ENCODE measurements at places on chromosomes 3 and 15.

- DNase-seq, result no peak
Observed at GRCh38 chr15:68339481-68339880, 61.9 kb downstream of the FEM1B start.

DNA sequence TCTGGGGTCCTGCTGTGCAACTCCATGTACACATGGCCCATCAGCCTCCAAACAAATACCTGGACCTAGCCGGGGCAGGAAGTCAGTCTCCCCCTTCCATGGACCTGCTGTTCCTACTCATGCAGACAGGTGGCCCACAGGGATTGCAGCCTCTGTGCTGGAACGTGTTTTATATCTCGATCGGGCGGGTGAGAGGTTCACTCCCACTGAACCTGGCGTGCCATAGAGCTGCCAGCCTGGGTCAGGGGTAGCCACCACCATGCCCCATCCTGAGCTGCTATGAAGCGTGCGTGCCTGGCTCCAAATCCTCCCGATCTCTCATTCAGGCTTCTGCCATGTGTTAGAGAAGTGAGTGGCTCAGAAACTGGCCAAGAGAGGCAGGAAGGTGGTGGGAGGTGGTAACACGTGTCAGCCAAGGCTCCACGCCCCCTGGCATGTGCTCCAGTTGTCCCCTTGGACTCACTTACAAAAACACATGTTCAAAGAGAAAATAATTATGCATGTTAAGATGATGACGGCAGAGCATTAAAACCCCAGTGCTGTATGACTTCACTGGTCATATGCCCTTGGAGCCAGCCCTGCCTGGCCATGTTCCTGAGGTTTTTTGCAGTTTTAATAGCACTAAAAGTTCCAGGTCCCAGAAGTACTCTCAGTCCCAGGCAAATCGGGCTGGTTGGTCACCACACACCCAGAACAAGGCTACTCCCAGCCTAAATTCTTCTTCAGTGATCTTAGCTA lies 30.6 kb downstream of the CTSH start:
- DNase-seq, result no peak

DNA sequence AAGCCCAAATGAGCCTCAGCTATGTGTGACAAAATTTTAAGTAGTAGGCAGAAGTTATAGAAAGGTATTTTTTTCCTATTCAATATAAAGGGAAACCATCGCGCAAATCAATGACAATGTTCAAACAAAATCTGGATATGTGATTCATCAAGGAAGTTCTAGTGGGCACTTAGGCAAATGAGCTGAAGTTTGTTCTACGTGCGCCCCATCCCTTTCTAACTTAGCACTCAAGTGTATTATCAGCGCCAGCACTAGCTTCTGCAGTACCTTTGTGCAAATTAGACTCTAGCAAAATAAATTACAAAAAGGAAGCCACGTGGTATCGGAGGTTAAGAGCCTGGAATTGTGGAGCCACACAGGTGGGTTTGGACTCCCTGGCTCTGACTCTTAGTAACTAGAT lies 91.1 kb downstream of the TBL1XR1 start:
- DNase-seq, result no peak

- DNase-seq, result no peak
Observed at GRCh38 chr15:56653787-56654186, 79.5 kb downstream of the ZNF280D start.

DNA sequence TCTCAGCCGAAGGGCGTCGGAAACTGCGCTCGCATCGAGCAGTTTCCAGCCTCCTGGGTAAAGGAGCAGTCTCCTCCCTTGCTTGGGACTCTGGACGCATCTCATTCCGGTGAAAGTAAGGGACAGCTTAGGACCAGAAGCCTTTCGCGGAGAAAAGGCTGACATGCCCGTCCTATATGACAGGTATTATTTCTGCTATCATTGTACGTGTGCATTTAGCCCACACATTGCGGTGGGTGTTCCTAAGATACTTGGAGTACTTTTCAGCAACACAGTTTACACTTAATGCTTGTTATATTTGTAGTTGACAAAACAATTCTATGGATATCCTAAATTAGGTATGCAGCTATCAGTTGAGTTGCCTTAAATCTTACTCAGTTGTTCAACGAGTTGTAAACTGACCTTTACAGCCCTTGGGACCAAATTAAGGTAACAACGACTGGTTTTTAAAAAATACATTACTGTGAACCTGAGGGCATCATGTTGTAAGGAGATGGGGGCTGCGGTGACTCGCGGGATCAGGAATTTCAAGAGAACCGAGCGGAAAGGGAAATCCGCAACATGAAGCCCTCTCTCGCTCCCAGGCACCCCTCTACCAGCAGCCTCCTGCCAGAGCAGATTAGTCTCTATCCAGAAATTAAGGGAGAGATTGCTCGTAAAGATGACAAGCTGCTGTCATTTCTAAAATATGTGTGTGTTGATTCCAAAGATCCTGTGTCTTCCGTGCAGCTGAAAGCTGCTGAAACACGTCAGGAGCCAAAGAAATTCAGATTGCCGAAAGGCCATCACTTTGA lies 632 bp upstream of the COPS2 start:
- DNase-seq, result no peak

DNA sequence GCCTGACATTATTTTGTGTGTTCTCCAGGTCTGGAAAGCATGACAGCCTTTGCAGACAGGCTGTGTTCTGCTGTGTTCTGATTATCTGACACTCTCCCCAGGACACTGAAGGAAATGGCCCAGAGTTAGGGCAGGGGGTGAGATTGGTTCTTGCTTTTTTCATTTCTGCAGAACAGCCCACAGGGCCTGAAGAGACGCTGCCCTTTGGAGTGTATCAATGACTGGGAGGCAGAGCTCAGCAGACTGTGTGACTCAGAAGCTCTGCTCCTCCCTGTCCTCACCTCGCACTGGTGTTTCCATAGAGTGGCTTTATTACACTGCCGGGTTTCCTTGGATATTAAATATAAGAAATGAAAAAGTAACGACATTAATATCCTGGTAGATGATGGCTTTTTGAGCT lies 523.6 kb downstream of the NTRK3 start:
- DNase-seq, result no peak

GRCh38 chr3:180990505-180990904 lies 969 bp upstream of the DNAJC19 start:
- no peak for DNase-seq

DNA sequence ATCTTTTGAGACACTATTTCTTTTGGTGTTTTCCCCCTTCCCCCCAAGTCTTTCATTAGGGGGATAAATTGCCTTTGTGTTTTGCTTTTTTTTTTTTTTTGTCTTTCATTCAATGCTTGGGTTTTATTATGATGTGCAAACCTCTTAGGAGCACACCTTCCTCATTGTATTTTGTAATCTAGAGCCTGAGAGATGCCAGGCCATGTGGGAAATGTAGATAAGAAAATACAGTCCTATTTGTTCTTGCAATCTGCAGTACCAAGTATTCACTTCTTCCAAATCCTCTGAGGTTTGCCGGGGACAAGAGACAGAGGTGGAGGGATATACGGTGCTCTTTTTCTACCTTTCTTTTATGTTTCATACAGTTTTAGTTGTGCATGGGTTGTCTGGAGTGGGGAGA lies 66.7 kb downstream of the LARS2 start:
- no peak for DNase-seq

DNA sequence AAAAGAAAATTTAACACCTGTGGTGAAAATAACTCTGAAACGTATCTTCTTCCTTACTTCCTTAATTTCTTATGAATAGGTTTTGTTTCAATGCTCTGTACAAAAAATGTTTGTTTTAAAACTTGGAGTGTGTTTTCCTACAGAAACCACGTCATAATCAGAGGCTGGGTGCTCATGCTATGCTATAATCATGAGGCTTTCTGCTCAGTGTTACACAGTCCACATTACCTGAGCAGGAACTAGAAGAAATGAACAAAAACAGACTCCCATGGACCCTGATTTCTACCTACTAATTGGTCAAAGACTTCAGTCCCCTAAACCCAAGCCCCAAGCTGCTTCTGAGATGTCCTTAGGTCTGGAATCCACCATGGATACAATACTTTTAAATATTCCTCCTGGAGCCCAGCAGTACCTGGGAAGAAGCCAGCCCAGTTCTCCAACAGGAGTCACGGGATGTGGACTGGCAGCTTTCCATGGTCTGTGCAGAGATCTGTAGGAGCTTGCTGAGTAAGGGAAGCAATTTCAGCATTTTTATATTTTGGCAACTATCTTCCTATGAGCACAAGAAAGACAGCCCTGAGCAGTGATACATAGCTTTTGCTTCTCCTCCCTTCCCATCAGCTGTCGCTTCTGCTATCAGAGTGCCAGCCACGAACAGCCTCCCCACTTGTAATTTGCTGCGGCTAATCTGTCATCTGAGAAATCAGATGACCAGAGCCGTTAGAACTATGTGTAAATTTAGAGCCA lies 65.6 kb downstream of the WDR72 start:
- DNase-seq, result no peak

- no peak for DNase-seq
Observed at GRCh38 chr3:160355826-160356225, 43.2 kb downstream of the IFT80 start.

GRCh38 chr3:84265768-84266167 lies 693.0 kb upstream of the CADM2 start:
- no peak for DNase-seq

DNA sequence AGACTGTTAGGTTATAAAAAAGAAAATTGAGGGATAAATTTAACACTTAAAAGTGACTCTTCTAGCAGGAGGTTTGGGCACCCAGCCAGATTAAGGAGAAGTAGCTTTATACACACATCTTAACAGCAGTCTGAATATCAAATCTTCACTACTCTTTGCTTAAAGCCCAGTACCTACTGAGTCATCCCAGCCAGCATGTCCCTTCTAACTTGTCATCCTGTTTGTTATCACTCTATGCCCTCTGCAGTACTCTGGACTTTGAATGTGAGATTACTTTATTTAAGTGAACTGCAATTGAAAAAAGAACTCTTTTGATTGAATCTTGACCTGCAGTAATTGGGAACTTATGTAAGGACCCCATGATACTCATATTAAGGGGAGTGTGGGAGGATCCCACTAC lies 77.6 kb downstream of the FHIT start:
- no peak for DNase-seq

GRCh38 chr3:38836561-38836960 lies 20.5 kb upstream of the SCN10A start:
- no peak for DNase-seq

GRCh38 chr3:39196671-39197356 lies 4.4 kb upstream of the XIRP1 start:
- DNase-seq, result no peak

- no peak for DNase-seq
Observed at GRCh38 chr3:107574650-107575049, 51.9 kb downstream of the BBX start.

DNA sequence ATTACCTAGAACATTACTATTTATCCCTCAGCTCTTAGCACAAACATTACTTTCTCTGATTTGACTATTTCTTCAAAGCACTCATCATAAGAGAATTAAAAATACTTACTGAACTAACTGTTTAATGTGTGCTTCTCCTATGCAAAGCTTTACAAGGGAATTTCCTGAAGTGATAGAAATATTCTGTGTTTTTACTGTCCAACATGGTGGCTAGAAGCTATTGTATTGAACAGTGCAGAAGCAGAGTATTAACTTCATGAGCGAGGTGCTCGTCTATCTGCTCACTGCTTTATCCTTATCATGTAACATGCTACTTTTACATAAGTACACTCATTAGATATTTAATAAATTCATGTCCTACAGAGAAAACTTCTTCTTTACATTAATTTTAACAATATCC lies 239.1 kb downstream of the ISL2 start:
- DNase-seq, result no peak

- DNase-seq, result no peak
Observed at GRCh38 chr3:64209866-64210621, 15.2 kb downstream of the PRICKLE2 start.

DNA sequence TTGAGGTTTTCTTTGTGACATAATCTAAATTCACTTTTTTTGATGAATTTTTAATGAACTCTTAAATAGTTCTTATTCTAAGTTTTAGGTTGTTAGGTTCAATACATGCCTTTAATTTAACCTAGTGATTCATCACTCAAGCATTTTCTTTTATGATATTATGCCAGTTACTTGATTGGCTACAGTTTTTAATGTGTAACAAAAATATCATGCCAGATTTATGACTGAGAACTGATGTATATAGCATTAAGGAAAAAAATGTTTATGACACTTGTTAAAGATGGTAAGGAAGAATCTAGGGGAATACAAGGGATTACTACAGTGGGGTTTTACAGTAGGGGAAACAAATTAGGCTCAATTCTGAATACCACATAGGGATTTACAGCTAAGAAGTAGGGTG lies 103.1 kb downstream of the VGLL3 start:
- no peak for DNase-seq

DNA sequence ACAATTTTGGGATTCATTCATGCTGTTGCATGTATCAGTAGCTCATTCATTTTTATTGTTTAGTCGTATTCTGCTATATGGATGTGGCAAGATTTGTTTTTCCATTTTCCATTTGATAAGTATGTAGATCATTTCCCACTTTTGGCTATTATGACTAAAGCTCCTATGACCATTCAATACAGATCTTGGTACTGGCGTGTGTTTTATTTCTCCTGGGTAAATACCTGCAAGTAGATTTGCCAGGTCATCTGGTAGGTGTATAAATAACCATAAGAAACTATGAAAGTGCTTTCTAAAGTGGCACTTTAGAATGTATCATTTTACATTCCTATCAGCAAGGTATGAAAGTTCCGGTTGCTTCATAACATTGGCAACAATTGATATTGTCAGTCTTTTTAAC lies 124.6 kb downstream of the TNIK start:
- no peak for DNase-seq

DNA sequence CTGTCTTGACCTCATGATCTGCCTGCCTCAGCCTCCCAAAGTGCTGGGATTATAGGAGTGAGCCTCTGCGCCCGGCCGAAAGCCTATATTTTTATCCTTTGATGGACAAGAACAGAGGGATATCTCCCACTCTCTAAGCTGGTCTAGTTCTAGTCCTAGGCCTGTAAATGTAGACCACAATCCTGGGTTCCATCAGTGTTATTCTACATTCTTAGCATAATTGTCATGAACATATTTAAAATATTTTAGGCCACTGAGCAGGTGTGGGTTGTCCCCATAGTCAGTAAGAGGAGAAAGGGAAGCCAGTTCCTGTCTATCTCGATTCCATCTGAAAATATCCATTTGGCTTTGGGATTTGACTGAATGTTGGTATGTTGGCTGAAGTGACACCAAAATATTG lies 118.1 kb downstream of the EBLN2 start:
- no peak for DNase-seq

- no peak for DNase-seq
Observed at GRCh38 chr3:55172913-55173312, 245.1 kb upstream of the LRTM1 start.

DNA sequence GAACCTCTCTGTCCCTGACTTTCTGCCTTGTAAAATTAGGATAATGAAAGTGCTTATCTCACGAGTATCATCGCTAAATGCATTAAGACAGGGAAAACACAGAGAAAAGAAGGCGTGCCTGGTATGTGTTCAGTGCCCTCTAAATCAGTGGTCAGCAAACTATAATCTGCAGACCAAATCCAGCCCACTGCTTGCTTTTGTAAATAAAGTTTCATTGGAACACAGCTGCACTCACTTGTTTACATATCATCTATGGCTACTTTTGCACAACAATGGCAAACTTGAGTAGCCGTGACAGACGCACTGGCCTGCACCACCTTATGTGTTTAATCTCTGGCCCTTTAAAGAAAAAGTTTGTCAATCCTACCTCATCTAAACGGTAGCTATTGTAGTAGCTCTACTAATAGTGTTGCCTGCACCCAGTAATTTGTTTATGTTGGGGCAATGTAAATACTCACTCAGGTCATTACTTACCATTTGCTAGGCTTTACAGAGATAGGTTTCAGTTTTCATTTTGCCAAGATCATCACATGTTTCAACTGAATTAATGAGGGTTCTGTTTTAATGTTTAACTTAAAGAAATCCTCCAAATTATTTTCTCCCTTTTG lies 229.4 kb downstream of the FEZF2 start:
- DNase-seq, result peak; percentile 34

Measured in NCI-H1930 (cell line).